ENCODE measurements at places on chromosomes 6 and 20.
A peak's percentile ranks its signal among the peaks of the same experiment; 100 is the strongest.

DNA sequence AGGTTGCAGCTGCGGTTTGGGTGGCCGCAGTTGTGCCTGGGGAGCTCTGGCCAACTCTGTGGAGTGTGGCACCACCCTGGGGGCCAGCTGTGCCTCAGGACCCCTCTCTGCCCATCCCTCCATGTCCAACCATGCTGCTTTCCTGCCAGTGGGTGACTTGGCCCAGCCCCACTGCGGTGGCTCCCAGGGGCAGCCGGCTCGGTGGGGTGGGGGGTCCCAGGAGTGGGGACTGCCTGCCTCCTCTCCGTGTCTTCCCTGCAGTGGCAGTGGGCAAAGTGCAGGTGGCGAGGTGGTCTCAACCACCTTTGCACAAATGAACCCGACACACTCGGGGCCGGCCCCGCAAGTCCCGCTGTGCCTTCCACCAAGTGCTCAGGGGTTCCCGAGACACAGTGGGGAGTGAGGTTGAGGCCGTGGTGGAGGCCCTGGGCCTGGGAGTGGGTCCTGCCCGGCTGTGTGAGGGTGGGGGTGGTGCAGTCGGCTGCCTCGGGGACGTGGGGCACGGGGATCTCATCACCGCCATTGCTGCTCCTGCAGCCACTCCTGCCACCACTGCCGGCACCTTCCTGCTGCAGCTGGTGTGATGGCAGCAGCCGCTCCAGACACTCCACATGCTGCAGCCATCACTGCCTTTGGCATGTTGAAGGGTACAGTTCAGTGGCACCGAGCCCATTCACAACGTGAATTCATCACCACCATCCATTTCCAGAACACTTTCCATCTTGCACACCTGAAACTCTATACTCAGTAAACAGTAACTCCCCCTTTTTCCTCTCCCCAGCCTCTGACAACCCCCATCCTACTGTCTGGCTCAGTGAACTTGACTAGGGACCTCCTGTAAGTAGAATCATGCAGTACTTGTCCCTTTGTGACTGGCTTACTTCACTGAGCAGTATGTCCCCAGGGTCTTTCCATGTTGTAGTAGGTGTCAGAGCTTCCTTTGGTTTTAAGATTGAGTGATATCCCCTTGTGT lies 10.7 kb upstream of the SLCO4A1 start:
- DNase-seq, result no peak

DNA sequence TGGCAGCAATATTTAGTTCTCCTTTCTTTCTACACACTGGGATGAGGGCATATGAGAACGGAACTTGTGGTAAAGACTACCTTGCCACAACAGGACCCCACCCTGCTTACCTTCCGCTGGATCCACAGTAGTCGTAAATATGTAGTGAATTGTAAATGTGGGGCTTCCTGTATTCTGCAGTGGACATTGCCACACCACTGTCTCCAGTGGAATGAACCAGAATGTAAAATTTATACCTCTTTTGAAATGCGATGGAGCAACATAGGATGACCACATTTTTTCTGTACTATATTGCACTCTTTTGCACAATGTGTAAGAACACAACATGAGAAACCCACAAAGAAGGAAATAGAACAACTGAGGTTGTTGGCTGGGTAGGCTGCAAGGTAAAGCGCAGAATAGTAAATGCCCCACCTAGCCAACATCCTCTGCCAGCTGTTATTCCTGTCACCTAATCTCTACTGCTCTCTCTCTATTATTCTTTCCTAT lies 16.1 kb upstream of the RIPOR2 start:
- no peak for DNase-seq

- no peak for DNase-seq
Observed at GRCh38 chr6:168636147-168637004, 195.4 kb downstream of the SMOC2 start.

- DNase-seq, result no peak
Observed at GRCh38 chr6:579339-579738, 77.6 kb downstream of the HUS1B start.

DNA sequence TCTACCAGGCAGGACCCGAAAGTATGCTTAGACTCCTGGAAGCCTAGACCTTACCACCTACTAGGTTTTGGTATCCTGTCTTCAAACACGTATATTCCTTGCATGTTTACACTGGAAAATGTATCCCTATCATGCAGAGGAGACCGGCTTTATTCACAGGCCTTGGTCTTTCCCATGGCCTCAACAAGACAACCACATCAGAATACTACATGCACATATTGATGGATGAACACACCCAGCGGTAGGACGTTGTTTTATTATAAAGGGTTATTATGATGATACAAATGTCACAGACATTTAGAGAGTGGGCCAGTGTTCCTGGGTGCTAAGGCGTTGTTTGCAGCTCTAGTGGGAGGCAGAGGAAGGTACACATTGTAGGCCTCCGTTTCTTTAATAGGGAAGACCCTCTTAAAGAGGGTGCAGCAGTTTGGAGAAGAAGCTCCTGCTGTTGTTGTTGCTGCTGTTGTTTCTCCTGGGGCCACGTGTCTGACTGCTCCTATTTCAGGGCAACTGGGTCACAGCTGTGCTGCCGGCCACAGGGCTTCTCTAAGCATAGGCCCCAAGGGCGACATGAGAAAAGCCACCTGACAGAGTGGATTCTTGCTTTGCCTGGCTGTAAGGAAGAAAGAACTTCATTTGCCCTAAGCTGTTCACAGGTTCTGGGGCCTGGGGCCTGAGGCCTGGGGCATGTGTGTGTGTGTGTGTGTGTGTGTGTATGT lies 98.3 kb upstream of the SASH1 start:
- no peak for DNase-seq

DNA sequence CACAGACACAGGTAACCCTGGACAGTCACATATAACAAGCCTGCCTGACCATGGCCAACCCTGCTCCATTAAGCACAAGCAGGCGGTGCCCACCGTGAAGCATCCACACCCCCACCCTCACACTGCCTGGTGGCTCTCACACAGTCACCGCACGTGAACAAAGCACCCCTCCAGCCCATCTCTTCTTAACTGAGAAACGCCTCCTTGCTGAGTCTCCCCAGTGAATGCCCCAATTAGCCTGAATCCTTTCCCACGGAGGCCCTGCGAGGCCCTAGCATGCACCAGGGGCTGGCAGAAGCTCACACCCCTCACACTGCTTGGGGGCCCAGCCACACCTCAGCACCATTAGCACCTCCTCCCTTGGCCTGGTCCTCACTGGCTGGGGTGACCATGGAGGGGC lies 72.3 kb downstream of the GRM4 start:
- no peak for DNase-seq

DNA sequence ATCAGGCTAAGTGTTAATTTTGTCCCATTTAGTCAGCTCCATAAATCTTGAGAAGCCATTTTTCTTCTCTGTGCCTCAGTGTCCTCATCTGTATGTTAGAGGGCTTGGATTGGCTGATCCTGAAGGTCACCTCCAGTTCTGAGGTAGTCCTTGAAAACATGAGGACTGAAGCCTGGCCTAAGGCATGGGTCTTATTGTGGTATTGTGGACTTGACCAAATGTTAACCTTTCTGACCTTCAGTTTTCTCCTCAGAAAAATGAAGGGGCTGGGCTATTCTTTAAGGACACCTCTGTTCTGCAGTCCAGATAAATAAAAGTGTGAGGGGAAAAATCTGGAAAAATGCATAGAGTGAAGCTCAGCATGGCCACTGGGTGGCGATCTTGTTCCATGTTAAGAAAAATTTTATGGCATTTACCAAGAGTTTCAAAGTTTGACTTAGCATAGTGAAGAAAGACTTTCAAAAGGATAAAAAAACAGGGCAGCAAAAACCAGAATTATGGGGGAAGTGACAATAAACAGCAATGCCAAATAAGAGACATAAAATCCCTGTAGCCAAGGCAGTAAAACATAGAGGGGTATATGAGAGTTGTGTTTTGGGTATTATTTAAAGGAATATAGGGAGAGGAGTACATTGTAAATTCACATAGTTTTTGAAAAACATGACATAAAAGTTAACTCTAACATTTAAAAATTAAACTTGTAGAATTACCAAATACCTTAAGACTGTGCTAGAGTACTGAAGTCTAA lies 13.2 kb upstream of the TFB1M start:
- no peak for DNase-seq

GRCh38 chr6:15421945-15422733 lies 176.3 kb downstream of the JARID2 start:
- no peak for DNase-seq

GRCh38 chr6:98834060-98835031 lies at the start of gene POU3F2:
TSS of gene POU3F2 (plus strand) at chr6:98834574. CDS start at chr6:98834874, 300 bp downstream.
- DNase-seq, result peak; percentile 82

DNA sequence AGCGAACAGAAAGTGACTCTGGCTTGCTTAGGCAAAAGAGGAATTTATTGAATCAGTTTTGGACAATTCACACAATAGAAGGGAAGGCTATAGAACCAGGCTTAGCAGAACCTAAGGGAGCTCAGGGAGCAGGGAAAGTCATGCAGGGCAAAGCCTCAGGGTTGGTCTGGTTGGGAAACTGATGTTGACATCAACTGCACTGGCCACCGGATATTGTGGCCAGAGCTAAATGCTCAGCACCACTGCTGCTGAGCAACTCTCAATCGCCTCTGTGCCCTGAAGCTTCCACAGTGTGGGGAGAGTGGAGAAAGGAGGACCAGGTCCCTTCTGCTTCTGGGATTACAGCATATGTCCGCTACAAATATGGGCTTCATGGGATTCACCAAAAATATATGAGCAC lies 93.3 kb upstream of the GCM1 start:
- DNase-seq, result no peak

- DNase-seq, result no peak
Observed at GRCh38 chr6:44263354-44264100, 1.8 kb downstream of the NFKBIE start.

DNA sequence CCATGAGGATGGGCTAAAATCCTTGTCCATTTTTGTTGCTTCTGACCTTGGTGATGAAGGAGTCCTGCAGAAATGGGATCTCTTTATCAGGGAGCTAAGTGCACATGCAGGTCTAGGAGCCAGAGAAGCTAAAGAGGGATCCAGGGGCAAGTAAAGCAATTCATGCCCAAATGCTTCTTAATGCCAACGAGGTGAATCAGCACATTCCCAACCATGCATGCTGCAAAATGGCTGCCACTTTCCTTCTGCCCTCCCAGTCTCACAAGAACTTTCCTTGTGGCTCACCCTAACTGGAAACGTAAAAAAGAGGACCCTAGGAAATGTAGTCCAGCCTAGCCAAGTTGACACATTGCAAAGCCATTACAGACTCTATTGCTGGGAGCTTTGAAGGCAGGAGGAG lies 298.4 kb downstream of the MAFB start:
- DNase-seq, result no peak

DNA sequence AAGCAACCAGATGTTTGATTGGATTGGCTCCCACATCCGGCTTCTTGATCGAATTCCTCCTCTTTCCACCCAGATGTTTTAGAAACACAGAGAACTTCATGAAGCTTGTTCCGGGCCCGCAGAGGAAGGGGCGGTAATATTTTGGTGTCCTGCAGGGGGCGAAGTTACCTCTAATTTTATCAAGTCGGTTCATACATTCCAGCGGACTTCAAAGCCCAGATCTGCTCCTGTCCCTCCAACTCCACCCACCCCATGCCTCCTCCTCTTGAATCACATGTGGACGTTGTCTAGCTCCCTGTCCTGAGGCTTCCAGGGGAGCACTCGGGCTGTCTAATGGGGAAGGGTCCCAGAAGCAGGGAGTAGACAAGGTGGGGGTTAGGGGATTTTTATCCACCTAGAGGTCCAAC lies 2.9 kb upstream of the BMP6 start:
- DNase-seq, result peak; percentile 56

GRCh38 chr6:167855825-167856425 lies 29.2 kb downstream of the AFDN start:
- DNase-seq, result no peak

GRCh38 chr20:8421981-8422380 lies 289.9 kb downstream of the PLCB1 start:
- DNase-seq, result no peak

DNA sequence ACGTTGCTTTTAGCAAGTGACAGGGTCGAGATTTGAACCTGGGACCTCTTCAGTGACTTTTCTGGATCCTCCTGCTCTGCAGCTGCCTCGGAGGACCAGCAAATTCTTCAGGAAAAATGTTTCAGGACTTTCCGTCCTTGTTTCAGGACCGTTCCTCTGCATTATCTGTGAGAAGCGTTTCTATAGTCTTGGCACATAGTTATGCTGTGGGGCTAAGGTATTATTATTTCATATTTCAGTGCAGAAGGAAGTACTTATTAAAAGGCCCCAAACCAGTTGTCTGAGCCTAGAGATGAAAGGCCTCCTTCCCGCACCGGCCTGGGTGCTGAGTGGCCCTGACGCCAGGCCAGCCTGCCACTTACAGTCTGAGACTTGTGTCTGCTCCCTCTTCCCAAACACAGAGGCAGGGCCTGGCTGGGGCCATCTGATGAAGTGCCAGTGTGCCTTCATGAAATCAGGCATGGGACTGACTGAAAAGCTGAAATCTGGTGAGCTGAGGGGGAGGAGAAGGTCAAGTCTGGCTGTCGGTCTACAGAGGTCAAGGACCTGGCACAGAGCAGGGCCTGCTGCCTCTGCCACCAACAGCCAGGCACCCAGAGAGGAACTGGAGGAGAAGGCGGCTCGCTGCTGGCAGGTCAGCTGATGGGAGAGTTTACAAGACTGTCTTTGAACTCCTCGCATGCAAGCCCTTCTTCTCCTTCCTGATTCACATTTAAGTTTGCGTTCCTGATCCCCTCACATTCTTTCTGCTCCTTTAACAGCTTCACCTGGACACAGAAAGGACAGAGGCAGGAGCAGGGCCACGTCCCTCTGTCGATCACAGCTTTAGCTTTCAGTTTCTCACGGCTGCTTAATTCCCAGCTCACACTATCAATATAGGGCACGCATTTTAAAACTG lies 8.9 kb upstream of the QKI start:
- DNase-seq, result no peak

- no peak for DNase-seq
Observed at GRCh38 chr6:42239736-42240375, 22.2 kb upstream of the MRPS10 start.

DNA sequence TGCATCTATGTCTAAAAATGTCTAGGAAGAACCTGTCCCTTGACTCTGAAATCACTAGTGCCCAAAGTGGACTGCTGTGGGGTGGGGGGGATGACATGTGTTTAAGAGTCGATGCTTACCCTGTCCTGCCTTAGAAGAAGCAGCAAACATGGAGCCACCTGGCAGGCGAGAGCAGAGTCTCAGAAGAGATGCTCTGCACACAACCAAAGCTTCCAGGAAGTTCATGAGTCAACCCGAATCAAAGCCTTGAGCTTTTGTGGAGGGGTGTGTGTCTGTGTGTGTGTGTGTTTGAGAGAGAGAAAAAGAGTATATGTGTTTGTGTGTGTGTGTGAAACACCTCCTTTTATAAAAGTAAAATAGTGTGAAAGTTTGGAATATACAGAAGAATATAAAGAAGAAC lies 269.9 kb downstream of the ALDH8A1 start:
- DNase-seq, result no peak

- DNase-seq, result no peak
Observed at GRCh38 chr20:6034134-6034969, 19.5 kb downstream of the LRRN4 start.

DNA sequence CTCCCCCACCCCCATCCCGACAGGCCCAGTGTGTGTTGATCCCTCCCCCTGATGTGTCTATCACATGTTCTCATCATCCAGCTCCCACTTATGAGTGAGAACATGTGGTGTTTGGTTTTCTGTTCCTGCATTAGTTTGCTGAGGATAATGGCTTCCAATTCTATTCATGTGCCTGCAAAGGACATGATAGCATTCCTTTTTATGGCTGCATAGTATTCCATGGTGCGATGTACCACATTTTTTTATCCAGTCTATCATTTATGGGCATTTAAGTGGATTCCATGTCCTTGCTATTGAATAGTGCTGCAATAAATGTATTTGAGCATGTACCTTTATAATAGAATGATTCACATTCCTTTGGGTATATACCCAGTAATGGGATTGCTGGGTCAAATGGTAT lies 66.6 kb upstream of the NXT1 start:
- no peak for DNase-seq
